ENCODE measurements at places on chromosomes 4 and X. TPM values are rescaled to one million over a fixed set of nuclear protein-coding genes. Genes with fewer than 3 reads are reported as not detected.

DNA sequence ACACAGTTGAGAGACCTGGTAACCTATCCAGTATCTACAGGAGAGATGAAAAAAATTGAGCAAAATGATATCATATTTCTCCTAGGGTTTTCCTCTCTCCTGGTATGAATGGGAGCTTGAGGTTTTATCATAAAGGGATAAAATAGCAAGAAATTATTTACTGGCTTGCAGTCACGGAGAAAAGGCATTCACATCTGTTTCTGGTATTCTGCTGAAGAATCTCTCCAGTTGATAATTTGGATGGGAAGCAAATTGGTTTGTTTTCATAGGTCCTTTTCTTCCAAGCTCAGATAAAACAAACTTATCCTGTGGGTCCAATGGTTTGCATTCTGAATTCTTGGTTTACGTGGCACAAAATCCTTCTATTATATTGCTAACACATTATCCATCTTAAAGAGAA is 83.1 kb upstream of the GYPA start:
- H3K27ac ChIP-seq = no peak overlapping the region
- no peaks in the 10 kb centered on the region for H3K4me1 ChIP-seq
- H3K27me3 ChIP-seq = no peaks in the 10 kb centered on the region
- DNase-seq = no peak
- H3K4me3 ChIP-seq = no peak overlapping the region
- no peaks in the 10 kb centered on the region for H3K36me3 ChIP-seq

DNA sequence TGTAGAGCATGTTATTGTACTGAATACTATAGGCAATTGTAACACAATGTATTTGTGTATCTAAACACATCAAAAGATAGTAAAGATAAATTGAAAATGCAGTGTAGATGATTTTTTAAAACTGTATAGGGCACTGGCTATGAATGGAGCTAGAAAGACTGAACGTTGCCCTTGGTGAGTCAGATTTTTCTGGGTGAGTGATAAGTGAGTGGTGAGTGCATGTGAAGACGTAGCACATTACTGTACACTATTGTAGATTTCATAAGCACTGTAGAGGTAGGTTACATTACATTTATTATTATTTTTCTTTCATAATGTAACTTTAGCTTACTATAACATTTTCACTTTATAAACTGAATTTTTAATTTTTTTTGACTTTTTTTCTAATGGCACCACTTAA is 1491.6 kb downstream of the TECRL start:
- H3K4me1 ChIP-seq = no peaks in the 10 kb centered on the region
- H3K4me3 ChIP-seq = no peak overlapping the region
- DNase-seq = no peak
- H3K27ac ChIP-seq = no peak overlapping the region
- H3K27me3 ChIP-seq = no peaks in the 10 kb centered on the region

- no peak overlapping the region for H3K4me3 ChIP-seq
- H3K36me3 ChIP-seq = peaks cover 20% of the 10 kb centered on the region
- H3K27ac ChIP-seq = no peak overlapping the region
- no peak for DNase-seq
Measured at GRCh38 chrX:110175696-110176095, 142.2 kb downstream of the AMMECR1 start.

- DNase-seq = no peak
- H3K4me3 ChIP-seq = no peak overlapping the region
- H3K27me3 ChIP-seq = no peaks in the 10 kb centered on the region
- H3K4me1 ChIP-seq = no peaks in the 10 kb centered on the region
Measured at GRCh38 chr4:133865612-133866327, 335.8 kb downstream of the PABPC4L start.

- H3K4me3 ChIP-seq = no peak overlapping the region
- no peak for DNase-seq
- H3K36me3 ChIP-seq = no peaks in the 10 kb centered on the region
- H3K27me3 ChIP-seq = no peaks in the 10 kb centered on the region
Measured at GRCh38 chrX:53300157-53300556, 18.8 kb upstream of the IQSEC2 start.

DNA sequence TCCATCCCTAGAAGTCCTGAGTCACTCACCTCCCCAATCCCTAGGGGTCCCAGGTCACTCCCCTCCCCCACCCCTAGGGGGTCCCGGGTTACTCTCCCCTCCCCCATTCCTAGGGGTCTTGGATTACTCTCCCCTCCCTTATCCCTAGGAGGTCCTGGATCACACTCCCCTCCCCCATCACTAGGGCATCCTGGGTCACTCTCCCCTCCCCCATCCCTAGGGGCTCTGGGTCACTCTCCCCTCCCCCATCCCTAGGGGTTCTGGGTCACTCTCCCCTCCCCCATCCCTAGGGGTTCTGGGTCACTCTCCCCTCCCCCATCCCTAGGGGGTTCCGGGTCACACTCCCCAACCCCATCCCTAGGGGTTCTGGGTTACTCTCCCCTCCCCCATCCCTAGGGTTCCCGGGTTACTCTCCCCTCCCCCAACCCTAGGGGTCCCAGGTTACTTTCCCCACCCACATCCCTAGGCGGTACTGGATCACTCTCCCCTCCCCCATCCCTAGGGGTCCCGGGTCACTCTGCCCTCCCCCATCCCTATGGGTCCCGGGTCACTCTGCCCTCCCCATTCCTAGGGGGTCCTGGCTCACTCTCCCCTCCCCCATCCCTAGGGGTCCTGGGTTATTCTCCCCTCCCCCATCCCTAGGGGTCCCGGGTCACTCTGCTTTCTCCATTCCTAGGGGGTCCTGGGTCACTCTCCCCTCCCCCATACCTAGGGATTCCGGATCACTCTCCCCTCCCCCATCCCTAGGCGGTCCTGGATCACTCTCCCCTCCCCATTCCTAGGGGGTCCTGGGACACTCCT is 2.1 kb downstream of the ASMTL start:
- H3K4me3 ChIP-seq = no peak overlapping the region
- peaks cover 16% of the 10 kb centered on the region for H3K4me1 ChIP-seq
- no peak overlapping the region for H3K27ac ChIP-seq

GRCh38 chrX:124010566-124010965 is 49.1 kb downstream of the STAG2 start:
- H3K36me3 ChIP-seq = no peaks in the 10 kb centered on the region
- H3K27me3 ChIP-seq = no peaks in the 10 kb centered on the region
- H3K27ac ChIP-seq = no peak overlapping the region
- peaks cover 5% of the 10 kb centered on the region for H3K4me1 ChIP-seq

STPG2 gene
- not detected for polyA plus RNA-seq

GAGE13 gene
- not detected for polyA plus RNA-seq

CTAG1A gene
- not detected for polyA plus RNA-seq

DNA sequence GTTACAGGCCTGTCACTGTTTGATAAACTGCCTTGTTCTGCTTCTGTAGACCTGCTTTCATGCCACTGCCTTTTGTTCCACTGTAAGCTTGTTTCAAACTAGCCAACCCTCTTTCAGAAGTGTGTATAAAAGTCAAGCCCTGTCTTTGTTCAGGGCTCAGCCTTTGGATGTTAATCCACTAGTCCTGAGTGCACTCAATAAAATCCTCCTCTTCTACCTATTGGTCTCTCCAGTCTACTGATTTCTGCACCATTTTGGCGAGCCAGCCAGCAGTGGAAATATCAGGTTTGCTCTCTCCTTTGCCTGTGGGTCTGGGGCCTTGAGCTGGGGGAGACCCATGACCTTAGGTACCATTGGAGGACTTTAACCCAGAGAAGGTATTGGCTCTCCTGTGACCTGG is 901.6 kb upstream of the NDST4 start:
- H3K4me1 ChIP-seq = no peaks in the 10 kb centered on the region
- H3K27me3 ChIP-seq = no peaks in the 10 kb centered on the region
- H3K36me3 ChIP-seq = no peaks in the 10 kb centered on the region
- no peak for DNase-seq
- no peak overlapping the region for H3K27ac ChIP-seq
- peak overlapping the region; percentile 12 for H3K4me3 ChIP-seq

DNA sequence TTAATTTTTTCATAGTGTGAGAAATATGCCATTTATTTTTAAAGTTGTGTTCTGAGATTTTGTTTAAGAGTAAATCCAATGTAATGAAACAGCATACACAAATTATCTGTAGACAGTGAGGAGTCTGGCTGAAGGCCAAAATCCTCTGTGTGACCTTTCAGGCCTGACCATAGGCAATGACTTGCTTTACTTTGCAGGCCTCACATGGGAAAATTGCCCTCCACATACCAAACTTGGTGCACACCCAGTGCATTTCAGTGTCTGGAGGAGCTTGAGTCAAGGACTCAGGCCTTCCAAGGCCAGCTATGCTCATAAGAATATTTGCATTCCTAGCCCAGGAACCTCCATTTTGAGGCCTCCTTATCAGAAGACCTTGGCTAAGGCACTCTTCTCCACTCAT is 430.1 kb downstream of the GABRG1 start:
- no peak overlapping the region for H3K27ac ChIP-seq
- H3K36me3 ChIP-seq = no peaks in the 10 kb centered on the region
- DNase-seq = no peak
- no peaks in the 10 kb centered on the region for H3K27me3 ChIP-seq

DNA sequence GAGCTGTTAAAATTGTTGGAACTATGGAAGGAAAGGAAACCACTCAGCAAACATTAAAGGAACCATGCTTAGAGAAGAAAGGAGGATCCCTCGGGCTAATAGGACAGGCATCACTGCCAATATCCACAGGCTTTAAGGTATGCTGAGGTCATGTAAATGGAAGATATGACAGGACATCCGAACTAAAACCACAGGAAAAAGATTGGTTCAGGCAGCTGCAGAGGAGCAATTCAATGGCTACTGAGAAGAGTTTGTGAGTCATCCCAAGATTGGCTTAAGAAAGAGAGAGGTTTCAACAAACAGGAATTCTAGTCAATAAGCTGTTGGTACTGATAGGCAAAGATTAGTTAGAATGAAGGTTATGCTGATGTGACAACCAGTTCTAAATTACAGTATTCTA is 106.4 kb upstream of the FAM241A start:
- H3K4me3 ChIP-seq = no peak overlapping the region
- no peaks in the 10 kb centered on the region for H3K4me1 ChIP-seq
- peaks cover 4% of the 10 kb centered on the region for H3K27me3 ChIP-seq
- no peak for DNase-seq
- no peaks in the 10 kb centered on the region for H3K36me3 ChIP-seq
- H3K27ac ChIP-seq = no peak overlapping the region

GRCh38 chr4:149825336-149825735 is 9.7 kb upstream of the IQCM start:
- H3K36me3 ChIP-seq = no peaks in the 10 kb centered on the region
- no peak for DNase-seq
- no peaks in the 10 kb centered on the region for H3K27me3 ChIP-seq
- no peak overlapping the region for H3K27ac ChIP-seq
- H3K4me3 ChIP-seq = no peak overlapping the region

- no peak overlapping the region for H3K27ac ChIP-seq
- H3K27me3 ChIP-seq = peaks cover 8% of the 10 kb centered on the region
- H3K4me1 ChIP-seq = no peaks in the 10 kb centered on the region
- H3K36me3 ChIP-seq = no peaks in the 10 kb centered on the region
- no peak overlapping the region for H3K4me3 ChIP-seq
Measured at GRCh38 chr4:153773236-153773690, 13.4 kb upstream of the RNF175 start.

DNA sequence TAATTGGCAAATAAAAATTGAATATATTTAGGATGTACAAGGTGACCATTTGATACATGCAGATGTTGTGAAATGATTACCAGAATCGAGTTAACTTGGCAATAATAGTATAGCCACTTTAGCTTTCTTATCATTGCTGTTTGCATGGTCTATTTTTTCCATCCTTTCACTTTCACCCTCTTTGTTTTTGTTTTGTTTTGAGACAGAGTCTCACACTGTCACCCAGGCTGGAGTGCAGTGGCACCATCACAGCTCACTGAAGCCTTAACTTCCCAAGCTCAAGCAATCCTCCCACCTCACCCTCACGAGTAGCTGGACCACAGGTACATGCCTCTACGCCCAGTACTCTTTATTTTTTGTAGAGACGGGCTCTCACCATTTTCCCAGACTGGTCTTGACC is 218.6 kb upstream of the ADGRL3 start:
- no peak overlapping the region for H3K27ac ChIP-seq
- H3K27me3 ChIP-seq = no peaks in the 10 kb centered on the region
- no peaks in the 10 kb centered on the region for H3K4me1 ChIP-seq
- no peak overlapping the region for H3K4me3 ChIP-seq
- H3K36me3 ChIP-seq = no peaks in the 10 kb centered on the region

GRIA2 gene
- not detected for polyA plus RNA-seq

- H3K36me3 ChIP-seq = no peaks in the 10 kb centered on the region
- no peaks in the 10 kb centered on the region for H3K27me3 ChIP-seq
- H3K27ac ChIP-seq = no peak overlapping the region
- H3K4me1 ChIP-seq = peaks cover 16% of the 10 kb centered on the region
- H3K4me3 ChIP-seq = no peak overlapping the region
- no peak for DNase-seq
Measured at GRCh38 chr4:48248559-48248953, 21.1 kb downstream of the TEC start.

DNA sequence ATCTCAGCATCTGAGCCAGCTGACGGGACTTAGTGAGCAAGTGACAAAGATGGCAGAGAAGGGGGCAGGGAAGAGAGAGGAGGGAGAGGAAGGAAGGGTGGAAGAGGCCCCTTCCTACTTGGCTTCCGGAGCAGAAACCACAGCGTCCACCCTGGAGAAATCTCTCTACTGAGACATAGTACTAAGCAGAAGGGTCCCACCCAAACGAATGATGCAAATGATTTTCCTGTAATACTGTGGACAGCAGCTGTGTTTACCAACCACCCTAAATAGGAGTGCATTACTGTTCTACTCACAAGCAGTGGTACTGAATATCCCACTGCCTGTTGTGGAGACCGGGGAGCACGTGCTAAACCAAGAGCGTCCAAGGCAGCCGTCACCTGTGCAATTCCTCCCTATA is 29.4 kb downstream of the DTHD1 start:
- H3K36me3 ChIP-seq = no peaks in the 10 kb centered on the region
- DNase-seq = peak; percentile 81
- H3K4me1 ChIP-seq = peaks cover 74% of the 10 kb centered on the region
- no peaks in the 10 kb centered on the region for H3K27me3 ChIP-seq
- peak overlapping the region; percentile 82 for H3K27ac ChIP-seq

DNA sequence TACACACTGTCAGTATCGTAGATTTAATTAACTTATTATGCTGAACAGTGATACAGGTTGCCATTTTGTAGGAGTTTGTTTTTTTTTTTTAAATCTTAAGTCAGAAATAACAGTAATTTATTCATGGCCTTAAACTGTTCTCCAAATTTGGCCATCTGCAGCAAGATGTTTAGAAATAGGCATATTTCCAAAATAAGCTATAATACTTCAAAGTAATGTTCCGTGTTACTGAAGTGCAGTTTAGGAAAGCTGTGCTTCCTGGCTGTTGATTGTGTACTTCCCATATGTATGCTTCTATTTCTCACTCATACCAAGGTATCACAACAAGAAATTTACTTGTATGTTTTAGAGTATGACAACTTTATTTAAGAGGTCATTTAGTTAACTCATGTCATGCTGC is 28.9 kb downstream of the CPEB2 start:
- peaks cover 56% of the 10 kb centered on the region for H3K36me3 ChIP-seq
- no peaks in the 10 kb centered on the region for H3K27me3 ChIP-seq
- no peak overlapping the region for H3K27ac ChIP-seq
- no peak for DNase-seq
- H3K4me3 ChIP-seq = no peak overlapping the region
